Stimulated activated CD4-positive, alpha-beta T cell treated with anti-CD3 and anti-CD28 coated beads, Interleukin-1b, Interleukin-23, amount 100 ng/mL, for 4 hours (primary cell): ENCODE measurements at places on chromosomes 1 and 21.

DNA sequence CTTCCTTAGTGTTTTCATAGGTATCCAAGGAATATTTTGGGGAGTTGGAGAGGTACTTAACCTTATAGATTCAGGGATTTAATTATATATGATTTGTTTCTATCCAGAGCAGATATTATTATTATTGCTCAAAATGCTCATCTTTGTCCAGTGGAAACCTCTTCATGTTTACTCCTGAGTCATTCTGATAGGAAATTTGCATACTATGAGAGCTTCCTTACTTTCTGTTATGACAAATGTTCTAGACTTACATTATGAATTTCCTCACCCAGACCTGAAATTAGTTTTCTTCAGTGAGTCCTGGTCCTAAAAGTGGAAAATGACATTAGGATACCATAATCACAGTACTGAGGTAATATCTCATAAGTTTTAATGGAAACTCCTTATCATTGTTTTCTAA lies 57.5 kb upstream of the PLPPR5 start:
- DNase-seq, result no peak

- no peak for DNase-seq
Measured at GRCh38 chr1:50271968-50272578, 151.2 kb downstream of the DMRTA2 start.

- no peak for DNase-seq
Measured at GRCh38 chr1:171852272-171852671, 11.0 kb downstream of the DNM3 start.

DNA sequence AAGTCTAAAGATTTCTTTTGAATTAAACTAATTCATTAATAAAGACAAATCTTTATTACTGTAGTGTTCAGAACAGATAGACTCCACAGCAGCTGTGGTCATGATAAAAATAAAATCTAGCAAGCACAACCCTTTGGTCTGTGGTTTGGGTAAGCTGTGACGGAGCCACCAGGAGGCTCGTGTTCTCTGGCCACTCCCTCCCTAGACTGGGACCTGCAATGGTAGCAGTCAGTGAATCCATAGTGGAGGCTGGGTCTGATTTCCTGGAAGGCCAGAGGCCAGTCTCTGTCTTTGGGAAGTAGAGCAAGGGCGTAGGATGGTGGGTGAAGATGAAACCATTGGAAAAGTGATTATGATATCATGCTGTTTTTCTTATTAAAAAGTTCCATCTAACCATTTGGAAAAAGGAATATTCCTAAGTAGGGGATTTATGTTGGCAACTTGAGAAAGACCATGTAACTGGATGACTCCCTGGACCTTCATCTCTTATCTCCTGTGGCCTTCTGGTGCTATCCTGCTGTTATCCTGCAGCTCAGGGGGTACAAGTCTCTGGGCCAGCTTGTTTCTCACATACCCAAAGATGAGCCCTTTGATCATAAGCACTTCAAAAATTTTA lies 39.0 kb downstream of the TENT5C start:
- no peak for DNase-seq

DNA sequence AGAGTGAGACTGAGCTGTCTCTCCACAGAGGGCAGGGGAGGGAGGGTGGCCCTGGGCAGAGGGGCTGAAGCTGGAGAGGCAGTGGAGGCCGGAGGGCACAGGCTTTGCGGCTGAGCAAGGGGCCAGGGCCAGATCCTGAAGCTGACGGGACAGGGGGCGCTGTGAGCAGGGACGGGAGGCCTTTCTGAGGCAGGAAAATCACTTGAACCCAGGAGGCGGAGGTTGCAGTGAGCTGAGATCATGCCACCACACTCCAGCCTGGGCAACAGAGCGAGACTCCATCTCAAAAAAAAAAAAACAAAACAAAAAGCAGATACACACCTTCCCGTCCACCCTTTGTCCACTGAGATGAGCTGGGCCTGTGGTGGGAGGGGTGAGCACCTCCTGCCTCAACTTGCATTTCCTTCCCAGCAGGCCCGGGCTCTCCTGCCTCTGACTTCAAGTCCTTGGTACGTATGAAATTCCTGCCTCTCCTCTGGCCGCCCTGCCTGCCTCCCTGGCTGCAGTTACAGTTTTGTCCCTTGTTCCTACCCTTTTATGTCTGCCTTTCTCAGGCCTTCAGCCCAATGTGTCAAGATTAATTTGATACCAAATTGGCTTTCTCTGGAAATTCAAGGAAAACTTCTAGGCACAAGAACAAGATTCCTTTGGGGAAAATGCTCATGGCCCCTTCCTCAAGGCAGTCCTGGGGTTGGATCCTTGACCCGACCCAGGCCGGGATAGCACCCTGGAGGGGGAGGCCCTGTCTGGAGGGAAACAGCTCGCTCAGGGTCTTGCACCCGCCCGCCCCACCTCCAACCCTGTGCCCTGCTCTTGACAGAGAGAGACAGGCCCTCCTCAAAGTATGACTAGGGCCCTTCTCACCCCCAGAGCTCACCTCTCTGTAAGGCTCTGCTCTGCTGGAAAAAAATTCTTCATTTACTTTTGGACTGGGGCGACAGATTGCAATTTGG lies 11.2 kb upstream of the ADAMTSL4 start:
- no peak for DNase-seq

GRCh38 chr1:242086093-242086492 lies 87.2 kb upstream of the MAP1LC3C start:
- DNase-seq, result no peak

DNA sequence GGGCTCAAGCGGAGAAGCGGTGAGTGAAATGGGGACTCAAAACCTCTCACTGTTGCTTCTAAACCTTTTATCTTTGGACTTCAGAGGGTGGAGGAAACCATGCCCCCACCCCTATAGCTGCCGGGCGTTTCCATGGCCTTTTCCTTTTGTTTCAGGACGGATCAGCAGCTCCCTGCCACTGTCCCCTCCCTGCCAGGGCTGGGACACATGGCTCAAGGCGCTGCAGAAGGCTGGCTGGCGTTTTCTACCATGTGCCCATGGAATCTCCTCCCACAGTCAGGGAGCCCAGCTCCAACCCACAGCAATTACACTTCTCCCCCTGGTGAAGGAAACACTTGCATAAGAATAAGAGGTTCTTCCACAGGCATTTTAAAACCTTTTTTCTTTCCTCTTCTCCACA lies 812.7 kb downstream of the PLA2G4A start:
- no peak for DNase-seq

- DNase-seq, result no peak
Measured at GRCh38 chr1:244354810-244355278, 96.9 kb downstream of the ADSS2 start.
